Astrocyte (in vitro differentiated cells and primary cell): ENCODE measurements at places on chromosomes 3 and 15. TPM values are rescaled to one million over a fixed set of nuclear protein-coding genes. Genes with fewer than 3 reads are reported as not detected.

Gene C15orf62
- 0.19 TPM in 1 of 2 replicates, not detected in the other for total RNA-seq

Gene RYR3
- 0.91 and 1.5 TPM in 2 replicates for total RNA-seq

Gene GRAMD2A
- 0.68 and 0.77 TPM in 2 replicates for total RNA-seq

Gene ZNF385D
- total RNA-seq = 7.8 and 8.0 TPM in 2 replicates

Gene GCNT3
- 1.3 and 1.8 TPM in 2 replicates for total RNA-seq

Gene LINGO1
- total RNA-seq = 4.5 and 5.7 TPM in 2 replicates

Gene ANKRD63
- total RNA-seq = not detected in 2 replicates
